ENCODE measurements at places on chromosomes 2 and 18.

DNA sequence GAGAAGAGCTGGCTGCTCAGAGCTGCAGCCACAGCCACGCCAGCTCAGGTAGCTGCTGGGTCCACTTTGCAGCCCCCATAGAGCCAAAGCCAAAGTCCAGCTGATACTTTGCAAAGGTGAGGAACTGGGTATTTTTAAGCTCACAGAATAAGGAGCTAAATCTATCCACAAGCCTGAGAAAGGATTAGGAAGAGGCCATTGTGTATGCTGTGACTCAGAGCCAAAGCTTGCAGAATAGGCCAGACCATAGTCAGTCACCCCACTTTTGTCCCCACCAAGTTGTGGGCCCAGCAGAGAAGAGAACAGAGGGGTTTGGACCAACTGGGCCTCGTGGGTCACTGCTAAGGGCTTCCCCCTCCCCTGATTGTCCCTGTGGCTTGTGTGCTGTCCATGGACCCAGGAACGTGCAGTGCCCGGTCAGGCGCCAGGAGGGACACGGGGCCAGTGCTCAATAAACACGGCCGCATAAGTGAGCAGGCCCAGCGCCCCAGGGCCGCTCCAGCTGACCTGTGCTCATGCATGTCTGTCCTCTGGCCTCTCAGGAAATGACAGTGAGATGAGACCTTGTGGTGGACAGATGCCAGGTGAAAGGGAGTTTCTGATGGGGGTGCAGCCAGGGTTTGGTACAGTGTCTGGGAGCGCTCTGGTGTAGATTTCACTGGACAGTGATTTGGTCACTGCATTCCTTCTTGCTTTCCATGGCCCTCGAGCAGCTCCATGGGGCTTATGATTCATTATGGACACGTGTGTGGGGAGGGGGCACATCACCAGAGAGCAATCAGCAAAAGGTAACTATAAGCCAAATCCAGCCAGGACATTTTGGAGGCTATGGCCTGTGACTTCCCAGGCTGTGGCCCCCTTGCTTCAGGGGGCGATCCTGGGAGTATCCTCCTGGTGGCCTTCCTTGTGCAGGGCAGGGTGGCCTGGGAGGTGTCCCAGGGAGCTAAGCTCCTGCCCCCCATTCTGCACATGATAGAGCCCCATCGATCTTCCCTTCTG, 31.3 kb downstream of the MAL start:
- DNase-seq, result no peak

GRCh38 chr2:150081775-150082481, 405.5 kb downstream of the RND3 start:
- DNase-seq, result no peak

GRCh38 chr2:182541268-182541667, 114.4 kb upstream of the PDE1A start:
- no peak for DNase-seq

DNA sequence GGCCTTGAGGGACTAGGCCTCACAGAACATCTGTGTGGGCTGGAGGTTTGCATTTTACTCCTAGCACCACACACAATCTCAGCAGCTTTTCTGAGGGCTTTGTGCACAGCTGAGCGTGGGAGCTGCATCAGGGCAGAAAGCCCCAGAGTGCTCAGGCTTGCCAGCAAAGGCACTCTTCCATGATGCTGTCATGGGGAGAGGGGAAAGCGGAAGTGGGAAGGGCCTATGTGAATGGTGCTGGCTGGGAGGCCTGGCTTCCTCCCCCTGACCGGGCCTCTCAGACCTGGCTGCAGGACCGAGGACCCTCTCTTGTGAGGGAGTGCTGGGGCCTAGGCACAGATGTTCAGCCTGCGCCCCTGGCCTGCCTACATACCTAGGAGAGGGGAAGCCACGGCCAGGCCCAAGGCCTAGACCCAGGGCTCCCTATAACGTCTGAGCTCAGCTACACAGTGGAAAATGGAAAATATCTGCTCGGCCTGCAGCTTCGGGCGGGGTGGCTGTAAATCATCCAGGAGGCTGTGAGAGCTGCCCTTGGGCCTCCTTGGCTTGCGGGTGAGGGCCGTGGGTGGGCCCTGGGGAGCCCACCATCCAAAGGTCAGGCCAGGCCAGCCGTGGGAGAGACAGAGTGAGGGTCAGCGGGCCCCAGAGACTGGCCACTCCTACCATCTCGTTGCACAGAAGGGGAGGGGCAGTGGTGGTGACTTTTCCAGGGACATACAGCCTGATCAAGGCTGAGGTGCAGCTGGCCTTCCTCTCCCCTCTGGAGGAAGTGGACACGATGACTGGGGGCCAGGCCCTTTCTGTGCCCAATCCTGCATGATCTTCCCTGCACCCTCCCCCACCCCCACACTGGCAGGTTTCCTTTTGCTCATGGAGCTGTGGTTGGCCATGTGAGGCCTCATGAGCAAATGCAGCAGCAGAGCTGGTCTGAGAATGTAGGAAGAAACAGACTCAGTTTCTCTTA, 22.8 kb downstream of the GLI2 start:
- DNase-seq, result peak; percentile 85

GRCh38 chr2:69114534-69114933, 101.6 kb downstream of the ANTXR1 start:
- DNase-seq, result no peak

DNA sequence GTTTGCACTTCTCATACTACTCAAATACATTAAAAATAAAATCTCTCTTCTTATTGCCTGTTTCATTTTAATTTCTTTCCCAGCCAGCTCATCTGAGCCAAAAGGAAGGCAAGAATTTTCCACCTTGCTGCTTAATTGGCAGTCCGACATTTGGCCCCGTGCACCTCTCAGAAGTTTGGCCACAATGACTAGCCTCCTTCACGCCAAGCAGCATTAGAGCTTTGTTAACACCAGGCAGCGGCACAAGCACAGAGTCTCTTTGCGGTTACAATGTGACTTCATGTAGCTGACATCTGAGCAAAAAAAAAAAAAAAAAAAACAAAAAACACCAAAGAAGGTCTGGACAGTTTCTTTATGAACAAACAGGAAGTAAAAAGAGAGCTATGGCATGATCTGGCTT, 248.9 kb downstream of the OSR1 start:
- peak; percentile 38 for DNase-seq

GRCh38 chr2:17912266-17912691, 33.8 kb downstream of the KCNS3 start:
- no peak for DNase-seq

DNA sequence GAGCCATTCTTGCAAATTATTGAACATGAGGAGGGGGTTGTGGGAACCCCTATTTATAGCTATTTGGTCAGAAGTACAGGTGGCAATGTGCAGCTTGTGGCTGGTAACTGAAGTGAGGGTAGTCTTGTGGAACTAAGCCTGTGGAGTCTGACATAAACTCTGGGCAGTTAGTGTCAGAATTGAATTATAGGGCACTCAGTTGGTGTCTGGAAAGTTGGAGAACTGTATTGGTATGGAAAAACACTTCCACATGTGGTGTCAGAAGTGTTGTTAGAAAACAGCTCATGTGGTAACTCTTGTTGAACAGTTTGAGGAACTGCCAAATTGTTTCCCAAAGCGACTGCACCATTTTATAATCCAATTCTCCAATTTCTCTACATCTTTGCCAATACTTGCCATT, 7.5 kb downstream of the RALBP1 start:
- no peak for DNase-seq
